ENCODE measurements at places on chromosomes 7 and 10.
A peak's percentile ranks its signal among the peaks of the same experiment; 100 is the strongest.

GRCh38 chr10:112562809-112563663, 116.0 kb downstream of the VTI1A start:
- no peak for DNase-seq

- no peak for DNase-seq
Measured at GRCh38 chr7:74000489-74001149, 27.4 kb upstream of the ELN start.

- DNase-seq, result no peak
Measured at GRCh38 chr7:95630702-95631458, 34.6 kb upstream of the PDK4 start.

DNA sequence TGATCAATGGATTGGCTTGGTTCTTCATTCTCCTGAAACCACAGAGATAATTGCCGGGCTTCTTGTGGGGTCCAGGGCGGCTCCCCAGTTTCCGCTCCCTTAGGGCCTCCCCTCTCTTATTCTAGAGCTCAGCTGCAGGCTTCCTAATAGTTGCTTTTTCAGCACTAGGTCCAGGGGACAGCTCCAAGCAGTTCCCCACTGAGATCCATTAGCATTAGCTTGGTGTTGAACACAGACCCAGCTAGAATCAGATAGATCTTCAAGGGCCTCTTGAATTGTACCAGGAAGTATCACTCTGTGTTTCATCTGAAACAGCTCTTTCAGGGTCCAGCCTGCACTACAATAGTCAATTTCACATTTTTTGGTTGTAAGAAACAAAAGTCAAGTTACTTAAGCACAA, 238.7 kb downstream of the SEC23IP start:
- no peak for DNase-seq

DNA sequence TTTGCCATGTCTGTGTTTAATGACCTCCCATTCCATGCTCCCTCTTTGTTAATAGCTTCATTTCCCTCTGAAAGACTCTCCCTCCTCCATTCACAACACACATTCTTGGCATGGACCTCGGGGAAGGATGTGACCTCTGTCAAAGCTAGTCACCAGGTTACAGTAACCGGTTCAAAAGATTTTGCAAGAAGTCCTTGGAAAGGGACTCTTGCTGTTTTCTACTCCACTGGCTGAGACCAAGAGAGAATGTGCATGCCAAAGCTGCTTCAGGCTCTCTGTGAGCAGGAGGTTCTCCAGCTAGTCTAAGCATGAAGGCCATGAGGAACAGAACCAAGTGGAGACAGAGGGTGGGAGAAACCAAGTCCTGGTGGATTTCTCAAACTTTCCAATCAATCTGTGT, 732.6 kb downstream of the CCSER2 start:
- no peak for DNase-seq

DNA sequence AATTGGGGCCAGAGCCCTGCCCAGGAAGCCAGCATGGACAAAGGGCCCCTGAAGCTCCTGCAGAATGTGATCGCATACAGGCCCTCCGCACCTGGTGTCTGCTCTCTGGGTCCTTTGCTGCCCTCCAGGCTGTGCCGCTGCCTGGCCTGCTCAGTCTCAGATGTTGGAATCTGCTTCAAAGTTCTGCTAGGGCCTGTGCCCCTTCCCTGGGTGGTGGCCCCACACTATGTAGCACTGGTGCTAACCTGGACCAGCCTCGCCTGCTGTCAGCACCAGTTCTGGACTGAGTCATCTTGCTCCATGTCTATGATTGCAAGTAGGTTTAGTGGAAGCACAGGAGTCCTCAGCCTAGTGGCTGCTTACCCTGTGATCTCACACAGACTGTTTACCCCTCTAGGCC, 6.3 kb downstream of the MAT1A start:
- DNase-seq, result no peak

DNA sequence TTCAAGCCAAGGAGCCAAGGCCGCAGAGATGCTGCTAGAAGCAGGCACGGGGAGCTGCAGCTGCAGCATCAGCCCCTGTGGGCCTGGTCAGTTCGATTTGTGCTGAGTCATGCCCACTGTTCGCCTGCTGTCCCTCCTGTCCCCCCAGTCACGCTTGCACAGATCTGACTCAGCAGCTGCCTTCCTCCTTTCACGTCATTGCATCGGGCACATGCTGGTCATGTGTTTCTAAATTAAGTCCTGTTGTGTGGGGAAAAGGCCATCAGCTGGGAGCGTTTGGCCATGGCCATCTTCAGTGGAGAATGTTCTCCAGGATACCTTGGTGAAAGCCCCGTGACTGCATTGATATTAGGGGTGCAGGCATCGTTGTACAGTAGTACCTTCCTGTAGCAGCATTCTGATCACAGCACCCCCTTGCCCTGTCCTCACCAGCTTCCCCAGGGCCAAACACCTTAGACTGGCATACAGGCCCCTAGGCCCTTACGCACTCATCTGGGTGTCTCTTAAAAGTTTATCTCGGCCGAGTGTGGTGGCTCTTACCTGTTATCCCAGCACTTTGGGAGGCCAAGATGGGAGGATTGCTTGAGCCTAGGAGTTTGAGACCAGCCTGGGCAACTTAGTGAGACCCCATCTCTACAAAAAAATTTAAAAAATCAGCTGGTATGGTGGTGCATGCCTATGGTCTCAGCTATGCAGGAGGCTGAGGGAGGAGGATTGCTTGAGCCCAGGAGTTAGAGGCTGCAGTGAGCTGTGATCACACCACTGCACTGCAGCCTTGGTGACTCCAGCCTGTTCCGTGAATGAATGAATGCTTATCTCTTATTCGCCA, 23.2 kb downstream of the POR start:
- DNase-seq, result no peak

DNA sequence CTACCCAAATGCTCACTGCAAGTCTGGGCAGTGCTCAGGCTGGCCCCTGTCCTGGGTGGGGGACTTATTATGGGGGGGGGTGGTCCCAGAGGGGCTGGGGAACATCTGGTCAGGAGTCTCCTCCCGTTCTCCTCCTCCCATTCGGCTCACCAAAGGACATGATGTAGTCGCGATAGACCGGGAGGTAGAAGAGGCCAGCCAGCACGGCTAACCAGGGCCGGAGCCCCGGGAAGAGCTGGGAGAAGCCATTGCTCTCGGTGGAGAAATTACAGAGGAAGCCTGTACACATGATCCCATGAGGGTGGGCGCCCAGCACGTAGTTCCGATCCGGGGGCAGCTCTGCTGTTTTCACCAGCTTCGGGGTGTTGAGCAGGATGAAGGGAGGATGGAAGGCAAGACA, 2.4 kb downstream of the MOGAT3 start:
- no peak for DNase-seq

DNA sequence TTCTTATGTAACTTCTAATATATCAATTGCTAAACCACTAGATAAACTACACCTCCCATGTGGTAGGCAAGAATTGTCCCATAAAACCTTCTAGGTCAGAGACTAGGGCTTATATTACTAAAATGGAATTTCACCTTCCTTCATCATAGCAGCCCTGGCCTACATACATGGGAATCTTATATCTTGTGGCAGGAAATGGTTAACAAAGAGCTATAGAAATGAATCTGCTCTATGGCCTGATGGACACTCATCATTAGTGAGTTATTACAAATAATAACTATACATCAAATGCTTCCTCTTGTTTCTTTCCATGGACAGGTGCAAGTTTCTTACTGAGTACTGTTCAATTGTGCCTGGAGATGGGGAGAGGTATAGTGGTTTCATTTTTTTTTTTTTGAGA, 62.3 kb upstream of the PDLIM1 start:
- no peak for DNase-seq

GRCh38 chr7:134678115-134678514, 31.5 kb downstream of the BPGM start:
- no peak for DNase-seq

DNA sequence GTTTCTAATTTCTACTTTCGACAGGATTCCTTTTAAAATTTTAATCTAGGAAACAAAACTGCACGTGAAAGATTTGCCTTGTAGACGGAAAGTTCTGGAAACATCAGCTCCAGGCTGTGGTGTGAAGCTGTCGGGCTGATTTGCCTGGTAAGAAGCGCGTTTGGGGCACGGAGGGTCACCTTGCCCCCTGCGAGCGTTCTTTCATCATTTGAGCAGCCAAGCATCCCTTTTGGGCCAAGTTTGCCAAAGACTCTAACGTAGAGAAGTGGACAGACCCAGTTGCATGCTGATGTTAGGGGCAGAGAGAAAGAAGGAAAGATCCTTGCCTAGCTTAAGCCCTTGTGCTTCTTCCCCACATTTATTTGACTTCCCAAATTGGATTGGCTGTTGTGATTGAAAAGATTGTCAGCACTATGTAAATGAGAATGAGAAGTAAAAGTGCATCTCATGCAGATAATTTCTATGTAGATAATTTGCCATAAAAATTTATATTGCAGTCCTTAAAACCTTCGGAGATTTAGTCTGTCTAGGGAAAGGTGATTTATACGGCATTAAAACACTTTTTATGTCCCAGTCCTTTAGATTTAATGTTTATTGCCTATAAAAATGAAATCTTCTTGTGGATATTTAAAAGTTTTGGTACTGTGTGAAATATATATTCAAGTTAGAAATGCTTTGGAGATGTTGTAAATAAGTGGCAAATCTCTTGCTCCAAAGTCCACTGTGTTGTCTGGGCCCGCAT, 76.1 kb downstream of the CUX1 start:
- no peak for DNase-seq

- DNase-seq, result no peak
Measured at GRCh38 chr10:132163278-132163765, 23.4 kb upstream of the DPYSL4 start.

- DNase-seq, result no peak
Measured at GRCh38 chr10:43260117-43260761, 6.6 kb downstream of the RASGEF1A start.

- DNase-seq, result no peak
Measured at GRCh38 chr10:130742941-130743675, 568.4 kb downstream of the TCERG1L start.

GRCh38 chr10:131635564-131636015, 265.2 kb upstream of the PPP2R2D start:
- DNase-seq, result peak; percentile 46

- DNase-seq, result no peak
Measured at GRCh38 chr10:71842422-71842821, 8.6 kb downstream of the PSAP start.

- DNase-seq, result no peak
Measured at GRCh38 chr10:1643161-1643907, 94.0 kb downstream of the ADARB2 start.

- no peak for DNase-seq
Measured at GRCh38 chr7:132109769-132110168, 466.5 kb downstream of the PLXNA4 start.

DNA sequence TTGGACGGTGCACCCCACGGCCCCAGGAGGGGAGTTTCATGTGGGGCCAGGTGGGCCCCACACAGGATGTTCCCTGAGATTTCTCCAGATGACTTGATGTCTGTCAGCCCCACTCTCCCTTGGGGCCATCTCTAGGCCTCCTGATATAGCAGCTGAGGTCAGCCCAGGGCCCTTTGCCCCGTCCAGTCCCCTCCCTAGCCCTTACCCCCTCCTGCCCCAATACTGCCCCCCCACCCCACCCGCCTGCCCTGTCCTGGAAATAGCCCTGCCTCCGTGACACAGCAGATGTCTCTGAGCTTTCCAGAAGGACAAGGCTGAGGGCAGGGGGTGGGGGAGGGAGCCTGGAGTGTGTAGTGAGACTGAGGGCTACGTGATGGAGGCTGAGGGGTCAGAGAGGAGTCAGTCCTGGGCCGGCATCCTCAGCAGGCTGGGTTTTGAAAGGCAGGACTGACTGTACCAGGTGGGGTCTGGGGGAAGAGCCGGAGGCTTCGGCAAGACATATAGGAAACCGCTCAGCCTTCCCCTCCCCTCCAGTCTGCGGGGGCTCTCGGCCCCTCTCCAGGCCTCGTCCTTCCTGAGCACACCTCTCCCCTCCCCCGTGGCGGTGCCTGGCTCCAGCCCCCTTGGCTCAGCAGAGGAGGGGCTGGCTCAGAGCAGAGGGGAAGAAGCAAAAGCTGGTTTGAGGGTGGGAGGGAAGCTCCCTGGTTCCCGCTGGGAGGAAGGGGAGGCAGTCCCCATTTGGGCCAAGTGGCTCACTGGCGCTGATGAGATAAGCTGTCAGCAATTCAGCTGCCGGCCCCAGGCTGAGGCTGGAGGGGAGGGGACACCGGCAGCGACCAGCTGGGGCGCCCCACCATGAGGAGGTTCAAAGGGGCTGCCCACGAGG, 2.0 kb downstream of the FLNC start:
- DNase-seq, result no peak

DNA sequence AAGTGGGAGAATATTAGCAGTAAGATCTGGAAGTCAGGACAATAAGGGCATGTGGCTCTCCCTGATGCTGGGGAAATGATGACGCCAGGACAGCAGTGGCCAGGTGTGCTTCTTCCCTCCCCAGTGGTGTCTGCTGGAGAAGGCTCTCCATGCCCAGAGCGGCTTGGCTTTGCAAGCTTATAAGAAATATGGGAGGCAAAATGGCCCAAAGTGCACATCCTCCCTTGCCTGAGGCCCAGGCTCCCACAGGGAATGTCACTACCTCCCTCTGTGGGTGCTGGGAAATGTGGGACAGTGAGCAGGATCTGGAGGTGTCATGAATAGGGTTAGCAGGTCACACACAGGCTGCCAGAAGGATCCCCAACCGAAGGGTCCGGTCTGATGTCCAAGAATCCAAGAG, 17.1 kb upstream of the ZNF488 start:
- DNase-seq, result no peak

DNA sequence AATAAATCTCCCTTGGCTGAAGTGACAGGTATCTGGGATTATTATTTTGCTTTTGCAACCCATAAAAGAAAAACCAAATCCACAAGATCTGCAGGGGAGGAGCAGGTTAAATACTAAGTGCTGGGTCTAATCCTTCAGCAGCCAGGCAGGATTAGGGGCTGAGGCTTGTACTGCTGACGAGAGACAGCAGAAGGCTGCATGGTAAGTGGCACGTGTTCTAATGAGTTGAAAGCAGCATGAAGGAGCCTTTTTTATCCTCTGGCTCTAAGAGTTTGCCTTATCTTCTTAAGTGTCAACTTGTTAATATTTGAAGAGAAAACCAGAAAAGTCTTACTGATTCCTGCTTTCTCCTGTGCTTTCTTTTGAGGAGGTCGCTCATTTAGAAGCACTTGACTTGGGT, 50.0 kb downstream of the LYZL2 start:
- DNase-seq, result no peak

- DNase-seq, result peak; percentile 64
Measured at GRCh38 chr7:116951366-116952292, 1.7 kb upstream of the ST7 start.

GRCh38 chr10:22626784-22627183, 87.6 kb downstream of the PIP4K2A start:
- no peak for DNase-seq

DNA sequence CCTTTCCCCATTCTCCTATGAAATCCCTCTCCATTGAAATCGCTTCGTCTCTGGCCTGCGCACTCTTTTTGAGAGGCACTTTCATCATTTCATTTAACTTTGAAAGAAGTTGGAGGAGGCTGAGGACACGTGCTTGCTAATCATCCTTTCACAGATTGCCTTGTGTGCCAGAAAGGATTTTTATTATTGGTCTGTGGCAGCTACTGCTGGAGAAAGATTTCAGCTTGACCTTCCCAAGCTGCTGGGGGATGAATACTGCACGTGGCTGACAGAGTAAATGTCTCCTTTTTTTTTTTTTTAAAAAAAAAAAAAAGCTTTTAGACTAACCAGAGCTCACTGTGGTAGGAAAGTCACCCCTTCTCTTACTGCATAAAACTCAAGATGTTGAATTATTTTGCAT, 44.2 kb upstream of the KCNIP2 start:
- DNase-seq, result no peak

- no peak for DNase-seq
Measured at GRCh38 chr10:13994932-13995331, 335.8 kb downstream of the FRMD4A start.

Data from Panc1 (cell line).